Tongue (tissue), 3 donors: ENCODE measurements at places on chromosomes 6 and 20. TPM values are rescaled to one million over a fixed set of nuclear protein-coding genes. Genes with fewer than 3 reads are reported as not detected.

Gene MAP3K5
- total RNA-seq: 10.2 TPM

Gene ZNF337
- total RNA-seq: 26.2 TPM

Gene CPXM1
- total RNA-seq: 32.1 TPM

Gene TRAPPC3L
- total RNA-seq: 0.31 TPM

DNA sequence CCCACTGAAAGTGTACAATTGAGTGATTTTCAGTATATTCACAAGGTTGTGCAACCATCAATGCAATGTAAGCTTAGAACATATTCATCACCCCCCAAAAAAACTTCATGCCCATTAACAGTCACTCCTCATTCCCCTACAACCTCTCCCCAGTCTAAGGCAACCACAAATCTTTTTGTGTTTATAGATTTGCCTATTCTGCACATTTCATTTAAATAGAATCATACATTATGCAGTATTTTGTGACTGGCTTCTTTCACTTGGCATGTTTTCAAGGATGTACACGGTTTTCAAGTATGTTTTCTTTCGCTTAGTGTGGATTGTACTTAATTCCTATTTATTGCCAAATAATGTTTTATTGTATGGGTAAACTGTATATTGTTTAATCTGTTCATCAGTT, 329.3 kb upstream of the RNF24 start:
- no peak for DNase-seq

DNA sequence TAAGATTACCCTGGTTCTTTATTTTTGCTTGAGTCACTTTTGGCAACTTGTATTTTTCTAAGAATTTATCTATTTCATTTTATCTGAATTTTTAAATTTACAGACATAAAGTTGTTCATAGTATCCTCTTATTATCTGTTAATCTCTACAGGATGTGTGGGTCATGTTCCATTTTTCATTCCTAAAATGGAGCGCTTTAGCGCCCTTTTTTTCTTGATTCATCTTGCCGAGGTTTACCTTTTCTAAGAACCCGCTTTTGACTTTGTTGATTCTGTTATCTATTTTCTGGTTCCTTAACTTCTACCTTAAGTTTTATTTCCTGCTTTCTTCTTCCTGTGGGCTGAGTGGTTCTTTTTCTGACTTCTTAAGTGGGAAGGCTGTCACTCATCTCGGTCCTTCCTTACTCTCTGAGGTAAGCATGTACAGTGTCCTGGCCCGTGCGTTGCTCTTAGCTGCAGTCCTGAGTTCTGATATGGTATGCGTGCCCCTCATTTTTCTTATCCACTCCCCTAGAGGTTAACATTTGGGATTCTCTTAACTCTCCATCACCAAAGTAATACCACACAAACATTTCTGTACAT, 399.8 kb downstream of the CDC5L start:
- no peak for DNase-seq

GRCh38 chr6:123745895-123746294, 57.8 kb upstream of the NKAIN2 start:
- no peak for DNase-seq

DNA sequence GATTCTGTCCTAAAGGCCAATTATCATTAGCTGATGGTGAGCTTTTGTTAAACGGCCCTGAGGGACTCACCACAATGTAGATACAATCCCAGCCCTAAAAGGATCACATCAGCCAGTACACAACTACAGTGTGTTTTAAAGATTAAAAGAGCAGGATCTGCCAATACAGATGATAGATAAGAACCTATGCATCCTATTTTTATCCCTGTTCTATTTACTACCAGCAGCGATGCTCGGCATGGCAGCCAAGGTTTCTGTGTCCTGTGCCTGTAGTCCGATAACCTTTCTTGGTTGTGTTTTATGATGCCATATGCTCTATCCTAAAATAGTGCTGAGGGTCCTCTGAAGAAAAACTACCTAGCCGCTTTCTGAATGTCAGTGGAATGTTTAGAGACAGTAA, 289.4 kb downstream of the PHACTR1 start:
- DNase-seq: no peak

- no peak for DNase-seq
These were observed 216.8 kb upstream of the SGK1 start for GRCh38 chr6:134534708-134535149.
